ENCODE measurements at places on chromosomes 6 and 20. TPM values are rescaled to one million over a fixed set of nuclear protein-coding genes. Genes with fewer than 3 reads are reported as not detected.

The MRS2 gene
- 12.1 TPM for polyA plus RNA-seq

The CLVS2 gene
- not detected for polyA plus RNA-seq

The CALHM6 gene
- polyA plus RNA-seq, result 0.08 TPM

The WFDC10B gene
- not detected for polyA plus RNA-seq

The HSPA1A gene
- 57.2 TPM for polyA plus RNA-seq

The ATXN1 gene
- 16.4 TPM for polyA plus RNA-seq

The GPLD1 gene
- 0.03 TPM for polyA plus RNA-seq

The OR12D3 gene
- polyA plus RNA-seq, result not detected

The NOTCH4 gene
- polyA plus RNA-seq, result 41.8 TPM

The CRISP3 gene
- not detected for polyA plus RNA-seq

The SAMD10 gene
- polyA plus RNA-seq, result 6.9 TPM

The BPIFA3 gene
- polyA plus RNA-seq, result not detected

The ADGRG6 gene
- 166 TPM for polyA plus RNA-seq

The POM121L2 gene
- polyA plus RNA-seq, result not detected

DNA sequence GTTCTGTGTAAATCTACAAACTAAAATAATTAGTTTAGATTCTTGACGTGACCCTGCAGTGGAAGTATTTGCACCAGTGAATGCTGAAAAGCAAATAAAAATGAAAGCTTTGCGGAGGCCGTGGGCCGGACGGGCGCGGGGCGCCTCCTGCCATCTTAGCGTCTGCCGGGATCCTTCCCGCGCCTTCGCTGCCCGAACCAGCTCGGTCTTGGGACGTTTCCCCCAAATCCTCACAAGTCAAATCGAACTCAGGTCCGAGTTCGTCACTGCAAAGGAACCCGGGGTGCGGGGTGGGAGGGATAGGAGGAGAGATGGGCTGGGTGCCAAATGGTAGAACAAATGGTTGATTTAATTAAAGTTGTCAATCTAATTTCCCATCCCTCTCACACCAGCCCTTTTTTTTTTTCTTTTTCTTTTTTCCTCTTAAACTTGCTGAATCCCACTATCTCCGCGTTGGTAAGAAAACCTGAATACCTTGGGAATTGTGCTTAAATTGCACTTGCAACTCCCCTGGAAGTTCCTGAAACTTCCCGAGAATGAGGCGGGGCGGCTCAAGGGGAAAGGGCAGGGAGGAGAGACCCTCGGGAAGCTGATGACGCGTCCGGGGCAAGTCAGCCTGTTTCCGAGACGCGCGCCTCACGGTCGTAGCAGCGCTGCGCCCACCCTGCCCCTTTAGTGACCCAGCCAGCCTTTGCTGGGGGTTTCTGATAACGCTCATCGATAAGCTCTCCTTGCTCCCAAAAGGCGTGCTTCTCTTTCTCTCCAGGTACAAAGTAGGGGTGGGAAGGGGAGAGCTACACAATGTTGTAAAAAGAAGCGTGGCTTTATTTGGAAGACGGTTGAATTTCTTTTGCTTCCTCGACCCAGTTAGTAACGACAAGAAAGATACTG is 1.8 kb downstream of the GJA1 start:
- DNase-seq, result peak; percentile 82
- H3K27me3 ChIP-seq, result no peaks in the 10 kb centered on the region
- H3K27ac ChIP-seq, result peak overlapping the region; percentile 99
- peaks cover 31% of the 10 kb centered on the region for H3K4me1 ChIP-seq

DNA sequence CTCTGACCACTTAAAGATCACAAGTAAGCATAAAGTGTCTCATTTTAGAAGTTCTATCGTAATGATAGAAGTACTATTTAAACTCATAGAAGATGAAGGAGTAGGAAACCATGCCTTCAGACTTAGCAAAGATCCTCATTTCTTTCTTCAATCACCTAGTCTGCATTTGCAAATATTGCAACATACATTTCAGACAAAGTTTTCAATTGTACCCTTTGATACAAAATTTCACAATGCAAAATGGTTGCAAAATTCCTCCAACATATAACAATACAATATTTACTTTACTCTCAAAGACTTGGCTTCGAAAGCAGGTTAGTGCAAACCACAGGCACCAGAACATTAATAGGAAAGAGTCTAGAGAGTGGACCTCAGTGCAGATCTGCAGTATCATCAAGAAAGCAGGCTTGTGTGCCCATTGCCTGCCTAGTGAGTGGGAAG is 16.1 kb upstream of the ROS1 start:
- H3K36me3 ChIP-seq, result no peaks in the 10 kb centered on the region
- H3K4me1 ChIP-seq, result no peaks in the 10 kb centered on the region
- H3K4me3 ChIP-seq, result no peak overlapping the region
- no peak for DNase-seq
- H3K27ac ChIP-seq, result no peak overlapping the region

GRCh38 chr20:62501801-62502495 is 26.2 kb upstream of the GATA5 start:
- no peak overlapping the region for H3K4me3 ChIP-seq
- no peaks in the 10 kb centered on the region for H3K4me1 ChIP-seq
- no peak overlapping the region for H3K27ac ChIP-seq
- H3K36me3 ChIP-seq, result no peaks in the 10 kb centered on the region
- no peaks in the 10 kb centered on the region for H3K27me3 ChIP-seq

- DNase-seq, result no peak
- H3K36me3 ChIP-seq, result no peaks in the 10 kb centered on the region
- H3K27me3 ChIP-seq, result no peaks in the 10 kb centered on the region
These were observed 30.1 kb upstream of the MAFB start for GRCh38 chr20:40718982-40719729.

- H3K27ac ChIP-seq, result no peak overlapping the region
- H3K4me3 ChIP-seq, result no peak overlapping the region
- H3K27me3 ChIP-seq, result no peaks in the 10 kb centered on the region
These were observed 194.5 kb downstream of the CENPW start for GRCh38 chr6:126534401-126534800.

GRCh38 chr20:1467355-1468116 is 887 bp upstream of the NSFL1C start:
- peaks cover 35% of the 10 kb centered on the region for H3K4me1 ChIP-seq
- H3K4me3 ChIP-seq, result no peak overlapping the region
- H3K27me3 ChIP-seq, result no peaks in the 10 kb centered on the region
- no peak for DNase-seq

DNA sequence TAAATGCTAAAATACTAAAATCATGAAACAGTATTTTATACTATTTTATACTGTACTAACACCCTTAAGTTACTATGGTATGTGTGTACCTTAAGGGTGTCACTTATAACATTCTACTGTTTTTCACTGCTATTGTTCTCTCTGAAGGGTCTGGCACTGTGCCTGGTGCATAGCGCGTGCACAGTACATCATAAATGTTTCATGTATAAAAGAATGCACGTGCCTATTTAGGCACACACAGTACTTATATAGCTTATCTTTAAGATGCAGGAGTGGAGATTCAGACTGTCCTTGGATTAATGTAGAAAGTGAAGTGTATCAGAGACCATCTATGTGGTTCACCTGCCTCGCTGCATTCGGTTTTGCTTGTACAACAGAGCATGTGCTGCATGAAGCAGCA is 64.0 kb upstream of the SGK1 start:
- peak; percentile 88 for DNase-seq
- no peak overlapping the region for H3K27ac ChIP-seq
- H3K36me3 ChIP-seq, result no peaks in the 10 kb centered on the region
- no peaks in the 10 kb centered on the region for H3K27me3 ChIP-seq
- no peak overlapping the region for H3K4me3 ChIP-seq
- no peaks in the 10 kb centered on the region for H3K4me1 ChIP-seq

- H3K4me1 ChIP-seq, result no peaks in the 10 kb centered on the region
- H3K27ac ChIP-seq, result no peak overlapping the region
- H3K36me3 ChIP-seq, result no peaks in the 10 kb centered on the region
- DNase-seq, result no peak
- H3K4me3 ChIP-seq, result no peak overlapping the region
These were observed 206.8 kb upstream of the ARG1 start for GRCh38 chr6:131366223-131366622.

- no peaks in the 10 kb centered on the region for H3K4me1 ChIP-seq
- no peak for DNase-seq
- no peak overlapping the region for H3K27ac ChIP-seq
- no peaks in the 10 kb centered on the region for H3K27me3 ChIP-seq
These were observed 223.4 kb downstream of the PREX1 start for GRCh38 chr20:48604426-48604825.

DNA sequence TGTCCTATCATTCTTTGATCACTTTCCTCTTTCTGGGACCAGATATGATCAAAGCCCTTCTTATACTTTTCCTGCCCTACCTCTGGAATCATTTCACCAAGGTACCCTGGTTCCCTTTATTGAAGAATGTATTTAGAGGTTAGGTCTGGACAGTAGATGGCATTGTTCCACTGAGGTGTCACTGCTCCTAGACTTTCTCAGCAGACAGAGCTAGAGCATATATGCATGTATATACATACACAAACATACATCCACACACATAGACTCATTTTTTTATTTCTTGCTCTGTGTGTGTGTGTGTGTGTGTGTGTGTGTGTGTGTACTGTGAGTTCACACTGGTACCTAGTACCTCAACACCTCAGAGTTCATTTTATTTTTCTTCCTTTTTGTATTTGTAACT is 40.9 kb downstream of the PTPRA start:
- H3K27ac ChIP-seq, result no peak overlapping the region
- H3K27me3 ChIP-seq, result no peaks in the 10 kb centered on the region
- no peak overlapping the region for H3K4me3 ChIP-seq
- H3K36me3 ChIP-seq, result no peaks in the 10 kb centered on the region
- H3K4me1 ChIP-seq, result peaks cover 6% of the 10 kb centered on the region

- H3K27me3 ChIP-seq, result no peaks in the 10 kb centered on the region
- H3K27ac ChIP-seq, result no peak overlapping the region
- no peak overlapping the region for H3K4me3 ChIP-seq
- peaks cover 6% of the 10 kb centered on the region for H3K36me3 ChIP-seq
These were observed 2.8 kb upstream of the TOMM6 start for GRCh38 chr6:41784581-41785171.

DNA sequence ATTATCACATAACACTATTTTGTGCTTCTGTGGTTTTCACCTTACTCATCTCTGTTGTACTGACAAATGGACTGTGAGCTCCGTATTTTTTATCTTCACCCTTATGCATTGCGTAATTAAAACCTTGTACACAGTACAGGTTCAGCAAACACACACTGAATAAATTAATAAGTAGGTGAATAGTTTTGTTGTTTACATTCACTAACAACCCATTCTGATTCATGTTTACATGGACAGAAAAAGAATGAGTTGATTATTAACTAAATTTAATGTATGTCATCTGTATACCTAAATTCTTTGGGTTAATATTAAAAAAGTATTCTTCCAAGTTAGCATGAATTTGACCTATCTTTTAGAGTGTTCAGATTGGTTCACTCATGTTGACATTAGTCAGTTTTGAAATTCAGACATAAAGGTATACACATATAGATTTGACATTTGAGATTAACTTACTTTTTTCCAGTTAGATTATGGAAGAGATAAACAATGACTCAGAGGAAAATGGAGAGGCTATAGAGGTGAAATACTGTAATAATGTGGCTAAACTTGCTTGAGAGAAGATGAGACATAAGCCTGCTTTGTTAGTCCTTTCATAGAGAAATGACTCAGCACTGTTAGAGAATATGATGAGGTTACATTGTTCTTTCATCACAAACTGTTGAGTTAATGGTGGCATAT is 541.7 kb upstream of the FLRT3 start:
- peak; percentile 62 for DNase-seq
- no peaks in the 10 kb centered on the region for H3K36me3 ChIP-seq
- no peak overlapping the region for H3K4me3 ChIP-seq
- H3K27me3 ChIP-seq, result no peaks in the 10 kb centered on the region
- H3K27ac ChIP-seq, result no peak overlapping the region
- H3K4me1 ChIP-seq, result peaks cover 10% of the 10 kb centered on the region
